ENCODE measurements at places on chromosomes 3 and 15.

- no peak for DNase-seq
Observed at GRCh38 chr3:63523100-63523499, 129.4 kb upstream of the SNTN start.

- DNase-seq: no peak
Observed at GRCh38 chr15:65619626-65620290, 2.0 kb upstream of the SLC24A1 start.

DNA sequence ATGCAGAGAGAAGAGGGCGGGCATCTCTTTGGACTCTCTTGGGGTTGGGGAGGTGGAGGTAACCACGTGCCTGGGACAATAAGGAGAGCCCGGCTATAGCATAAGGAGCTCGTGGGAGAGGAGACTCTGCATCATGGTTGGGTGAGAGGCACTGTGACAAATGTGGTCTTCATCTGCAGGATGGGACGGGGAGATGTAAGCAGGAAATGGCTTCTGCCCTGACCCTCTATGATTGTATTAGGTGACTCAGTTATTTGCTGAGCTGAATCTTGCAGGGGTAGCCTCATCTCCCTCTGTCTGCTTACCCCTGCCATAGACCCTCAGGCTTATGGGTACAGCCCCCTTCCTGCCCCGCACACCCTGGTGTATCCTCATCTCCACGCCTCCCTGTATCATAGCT lies 48.7 kb downstream of the CORO2B start:
- no peak for DNase-seq

DNA sequence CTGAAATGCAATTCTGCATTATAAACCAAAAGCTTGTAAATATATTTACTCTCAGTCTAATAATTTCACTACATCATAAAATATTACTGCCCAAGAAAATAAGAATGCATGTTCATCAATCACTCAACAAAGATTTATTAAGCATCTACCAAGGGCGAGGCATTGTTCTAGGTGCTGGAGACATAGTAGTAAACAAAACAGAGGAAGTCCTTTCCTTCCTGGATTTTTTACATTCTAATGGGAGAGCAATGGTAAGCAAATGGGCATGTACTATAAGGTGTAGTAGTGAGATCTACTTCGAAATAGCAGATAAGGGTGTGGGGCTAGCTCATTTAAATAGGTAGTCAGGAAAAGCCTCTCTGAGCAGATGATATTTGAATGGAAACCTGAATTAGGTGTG lies 10.8 kb upstream of the ZFYVE19 start:
- no peak for DNase-seq

GRCh38 chr15:90701048-90701447 lies 16.1 kb upstream of the BLM start:
- no peak for DNase-seq

DNA sequence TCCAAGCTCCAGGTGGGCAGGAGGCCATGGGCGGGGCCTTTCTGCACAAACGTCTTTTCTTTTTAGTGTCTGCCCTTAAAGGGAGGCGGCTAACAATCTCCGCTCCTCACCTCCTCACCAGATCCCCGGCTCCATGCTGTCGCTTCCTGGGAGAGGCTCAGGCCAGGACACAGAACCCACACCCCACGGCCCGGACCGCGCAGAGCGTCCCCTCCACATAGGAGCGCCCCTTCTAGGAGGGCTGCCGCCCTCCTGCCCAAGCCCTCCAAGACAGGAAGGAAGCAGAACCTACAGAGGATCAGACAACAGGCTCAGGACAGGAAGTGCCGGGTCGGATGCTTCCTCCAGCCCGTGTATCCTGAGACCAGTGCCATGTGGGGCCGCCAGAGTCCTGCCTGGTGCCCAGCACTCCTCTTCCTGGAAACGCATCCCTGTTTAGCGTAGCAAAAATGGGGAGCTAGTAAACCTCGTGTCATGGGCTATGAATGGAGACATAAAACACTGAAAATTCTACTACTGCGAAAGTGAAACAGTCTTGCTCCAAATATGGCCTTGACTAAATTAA lies 83.2 kb upstream of the ATP10A start:
- DNase-seq: no peak

GRCh38 chr3:64354956-64355355 lies 129.7 kb upstream of the PRICKLE2 start:
- no peak for DNase-seq

DNA sequence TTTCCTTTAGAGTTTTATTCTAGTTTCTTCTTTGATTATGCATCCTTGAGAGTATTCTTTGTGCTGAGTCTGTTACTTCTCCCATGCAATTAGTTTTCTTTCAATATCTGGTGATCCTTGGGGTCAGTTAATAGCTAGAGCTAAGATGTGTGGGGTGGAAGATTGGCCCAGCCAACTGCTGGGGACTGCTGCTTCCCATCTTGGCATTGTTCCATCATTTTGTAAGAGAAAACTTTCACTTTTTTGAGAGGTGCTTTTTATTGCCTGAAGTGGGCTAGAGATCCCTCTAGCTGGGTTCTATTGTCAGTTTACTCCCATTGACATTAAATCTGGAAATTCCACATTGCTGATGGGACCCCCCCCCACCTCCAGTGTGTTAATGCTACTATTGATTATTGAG lies 15.4 kb downstream of the BCL2L10 start:
- no peak for DNase-seq

DNA sequence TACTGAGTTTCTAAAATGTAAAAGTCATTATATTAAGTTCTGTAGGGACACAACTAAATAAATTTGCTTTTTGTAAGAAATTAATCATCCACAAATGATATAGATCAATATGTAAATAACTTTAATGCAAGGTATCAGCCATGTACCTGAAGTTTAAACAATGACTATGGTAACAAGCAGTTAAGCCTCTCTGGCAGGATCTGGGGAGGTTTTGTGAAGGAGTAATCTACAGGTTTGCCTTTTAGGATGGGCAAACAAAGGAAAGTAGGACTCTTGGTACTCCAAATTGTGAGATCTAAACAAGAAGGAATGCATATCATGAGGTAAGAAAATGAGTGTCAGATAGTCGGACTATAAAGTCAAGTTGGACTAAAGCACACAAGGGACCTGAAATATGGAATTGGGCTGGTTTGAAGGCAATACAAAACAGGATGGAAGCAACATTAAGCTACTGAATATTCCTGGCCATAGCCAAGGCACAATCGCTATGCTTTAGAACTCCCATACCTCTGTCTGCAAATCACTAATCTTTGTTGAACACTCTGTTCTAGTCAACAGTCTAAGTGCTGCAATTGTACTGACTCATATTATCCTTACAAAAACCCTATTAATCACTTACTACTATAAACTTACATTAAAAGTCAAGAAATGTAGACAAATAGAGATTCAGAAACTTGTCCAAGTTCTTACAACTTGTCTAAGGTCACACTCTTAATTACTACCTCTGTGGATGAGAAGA lies 412.8 kb downstream of the DIPK2A start:
- DNase-seq: no peak

GRCh38 chr15:43150191-43150929 lies 17.0 kb downstream of the TMEM62 start:
- no peak for DNase-seq

DNA sequence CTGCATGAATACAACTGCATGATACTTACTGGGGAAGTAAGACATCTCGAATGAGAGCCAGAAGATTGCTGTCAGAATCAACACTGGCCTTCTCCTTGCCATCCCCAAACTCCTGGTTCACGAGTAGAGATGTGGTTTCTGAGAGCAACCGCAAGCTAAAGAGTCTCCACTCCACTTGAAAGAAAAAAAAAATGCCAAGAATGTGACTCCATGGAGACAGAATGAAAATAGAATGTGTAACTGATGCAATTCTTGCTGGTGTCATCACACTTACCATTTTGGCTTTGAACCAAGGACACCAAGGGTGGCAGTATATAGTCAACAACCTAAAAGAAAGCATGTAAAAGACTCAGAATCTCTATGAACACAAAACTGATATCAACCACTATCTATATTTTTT lies 280.4 kb downstream of the ULK4 start:
- no peak for DNase-seq

- DNase-seq: no peak
Observed at GRCh38 chr15:65275728-65276126, 11.0 kb downstream of the PARP16 start.

GRCh38 chr3:44114142-44114541 lies 127.5 kb upstream of the TOPAZ1 start:
- DNase-seq: peak; percentile 64

- DNase-seq: no peak
Observed at GRCh38 chr3:60147249-60147950, 1097.6 kb upstream of the CFAP20DC start.

DNA sequence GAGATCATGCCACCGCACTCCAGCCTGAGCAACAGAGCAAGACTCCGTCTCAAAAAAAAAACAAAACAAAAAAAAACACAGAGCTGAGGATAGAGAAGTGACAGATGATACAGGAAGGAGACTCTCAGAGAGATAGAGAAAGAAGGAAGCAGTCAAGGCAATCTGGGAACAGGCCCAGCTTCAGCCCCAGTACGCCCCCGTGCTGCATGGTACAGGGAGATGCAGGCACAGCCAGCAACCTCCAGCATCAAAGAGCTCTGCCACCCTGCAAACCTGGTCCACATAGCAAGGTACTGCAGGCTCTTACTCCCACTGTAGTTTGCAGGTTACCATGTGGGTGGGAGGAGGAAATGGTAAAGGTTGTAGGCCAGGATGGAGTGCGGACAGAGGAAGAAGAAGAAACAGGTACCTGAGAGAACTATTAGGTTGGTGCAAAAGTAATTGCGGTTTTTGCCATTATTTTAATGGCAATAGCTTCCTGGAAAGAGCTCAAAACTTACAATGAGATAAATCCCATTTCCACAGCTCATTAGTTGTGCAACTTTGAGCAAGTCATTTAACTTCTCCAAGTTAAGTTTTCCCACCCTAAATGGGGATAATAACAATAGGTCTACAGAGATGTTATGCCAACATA lies 253.0 kb downstream of the ARRDC4 start:
- no peak for DNase-seq

DNA sequence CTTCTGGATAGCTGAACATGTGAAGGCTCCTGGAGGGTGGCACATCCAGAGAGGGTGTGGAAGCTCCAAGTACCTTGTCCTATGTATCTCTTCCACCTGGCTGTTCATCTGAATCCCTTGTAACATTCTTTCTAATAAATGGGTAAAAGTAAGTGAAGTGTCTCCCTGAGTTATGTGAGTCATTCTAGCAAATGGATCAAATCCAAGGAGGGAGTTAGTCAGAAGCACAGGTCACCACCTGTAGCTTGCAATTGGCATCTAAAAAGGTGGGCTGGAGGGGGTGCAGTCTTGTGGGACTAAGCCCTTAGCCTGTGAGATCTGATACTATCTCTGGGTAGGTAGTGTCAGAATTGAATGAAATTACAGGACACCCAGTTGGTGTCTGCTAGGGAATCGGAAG lies 71.0 kb downstream of the WWTR1 start:
- DNase-seq: no peak

- DNase-seq: no peak
Observed at GRCh38 chr3:77320514-77320913, 280.6 kb downstream of the ROBO2 start.

- DNase-seq: peak; percentile 62
Observed at GRCh38 chr15:69414701-69415167, 585 bp downstream of the KIF23 start.

- no peak for DNase-seq
Observed at GRCh38 chr3:72476139-72476483, 372.1 kb downstream of the SHQ1 start.

DNA sequence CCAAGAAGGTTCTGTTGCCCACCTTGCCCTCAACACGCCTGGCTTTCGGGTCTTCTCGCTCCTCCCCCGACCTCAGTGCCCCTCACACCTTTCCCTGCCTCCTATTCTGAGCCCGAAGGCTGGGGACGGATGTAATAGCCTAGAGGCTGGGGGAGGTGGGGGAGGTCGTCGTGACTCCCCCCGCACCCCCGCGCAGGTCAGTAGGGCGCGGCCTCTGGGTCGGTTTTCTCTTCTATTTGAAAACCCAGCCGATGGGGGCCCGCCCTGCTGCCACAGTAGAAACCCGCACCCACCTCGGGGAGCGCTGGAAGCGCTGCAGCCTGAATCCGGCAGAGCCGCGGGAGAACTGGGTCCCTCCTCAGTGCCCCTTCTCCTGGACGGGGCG lies 1.0 kb upstream of the RBPMS2 start:
- DNase-seq: no peak

GRCh38 chr15:98524838-98525660 lies 123.3 kb upstream of the IGF1R start:
- no peak for DNase-seq

- no peak for DNase-seq
Observed at GRCh38 chr3:145248928-145249327, 912.1 kb downstream of the PLOD2 start.

GRCh38 chr15:92821491-92822116 lies 78.5 kb upstream of the CHD2 start:
- DNase-seq: no peak

DNA sequence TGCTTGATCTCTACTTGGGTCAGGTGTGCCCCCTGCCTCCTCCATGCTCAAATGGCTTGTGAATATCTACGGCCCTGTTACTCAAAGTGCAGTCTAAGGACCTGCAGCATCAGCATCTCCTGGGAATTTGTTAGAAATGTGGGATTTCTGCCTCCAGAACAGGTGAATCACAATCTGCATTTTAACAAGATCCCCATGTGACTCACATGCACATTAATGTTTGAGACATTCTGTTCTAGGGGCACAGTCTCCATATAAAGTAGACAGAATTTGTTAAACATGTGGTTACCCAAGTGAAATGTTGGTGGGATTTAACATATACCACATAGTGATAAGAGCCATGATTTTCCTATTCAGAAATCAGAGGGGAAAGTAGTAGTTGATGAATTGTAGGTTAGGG lies 256.2 kb downstream of the NR1D2 start:
- no peak for DNase-seq

- DNase-seq: no peak
Observed at GRCh38 chr3:61575893-61576292, 14.5 kb downstream of the PTPRG start.

- no peak for DNase-seq
Observed at GRCh38 chr3:146342989-146343388, 92.1 kb upstream of the PLSCR4 start.

DNA sequence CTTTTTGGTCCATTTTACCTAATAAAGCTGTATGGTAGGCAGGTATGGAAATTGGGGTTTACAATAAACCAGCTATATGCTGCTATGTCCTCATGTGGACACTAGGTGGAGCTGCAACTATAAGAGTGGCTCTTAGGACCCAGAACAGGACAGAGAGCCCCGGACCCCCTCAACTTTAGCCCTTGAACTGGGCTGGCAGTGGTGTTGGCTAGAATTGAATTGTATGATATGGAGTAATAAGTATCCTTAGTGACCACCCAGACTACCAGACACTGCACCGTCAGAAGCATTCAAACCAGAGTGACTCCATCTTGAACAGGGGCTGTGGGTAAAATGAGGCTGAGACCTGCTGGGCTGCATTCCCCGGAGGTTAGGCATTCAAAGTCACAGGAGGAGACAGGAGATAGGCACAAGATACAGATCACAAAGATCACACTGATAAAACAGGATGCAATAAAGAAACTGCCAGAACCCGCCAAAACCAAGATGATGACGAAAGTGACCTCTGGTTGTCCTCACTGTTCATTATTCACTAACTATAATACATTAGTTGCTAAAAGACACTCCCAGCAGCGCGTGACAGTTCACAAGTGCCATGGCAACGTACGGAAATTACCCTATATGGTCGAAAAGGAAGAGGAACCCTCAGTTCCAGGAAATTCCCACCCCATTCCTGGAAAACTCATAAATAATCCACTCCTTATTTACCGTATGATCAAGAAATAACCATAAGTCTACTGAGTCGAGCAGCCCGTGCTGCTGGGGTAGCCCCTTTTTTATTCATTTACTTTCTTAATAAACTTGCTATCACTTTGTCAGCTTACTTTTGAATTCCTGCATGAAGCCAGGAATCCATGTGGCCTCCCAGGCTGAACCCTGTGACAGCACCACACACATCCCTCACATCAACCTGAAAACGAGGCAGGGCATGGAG lies 68.7 kb upstream of the BLM start:
- peak; percentile 87 for DNase-seq

All from sciatic nerve (tissue), 2 donors.